NCI-H510A (cell line): ENCODE measurements at places on chromosomes 2 and 18.

DNA sequence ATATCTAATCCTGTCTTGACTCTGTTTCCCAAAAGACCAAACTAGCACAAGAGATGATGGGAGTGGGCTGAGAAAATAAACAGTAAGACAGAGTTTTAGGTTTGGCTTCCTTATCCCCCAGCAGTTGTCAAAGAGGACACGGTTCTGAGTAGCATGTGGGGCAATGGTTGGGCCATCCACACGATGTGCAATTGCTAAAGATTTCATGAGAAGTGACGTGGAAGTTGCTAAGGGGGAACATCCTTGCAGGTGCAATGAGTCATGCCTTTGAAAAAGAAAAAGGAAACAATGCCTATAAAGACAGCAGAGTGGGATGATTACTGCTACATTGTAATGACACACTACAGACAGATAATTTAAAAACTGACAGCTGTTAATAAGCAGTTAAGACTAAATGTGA, 1395.8 kb downstream of the LRP1B start:
- DNase-seq, result no peak

DNA sequence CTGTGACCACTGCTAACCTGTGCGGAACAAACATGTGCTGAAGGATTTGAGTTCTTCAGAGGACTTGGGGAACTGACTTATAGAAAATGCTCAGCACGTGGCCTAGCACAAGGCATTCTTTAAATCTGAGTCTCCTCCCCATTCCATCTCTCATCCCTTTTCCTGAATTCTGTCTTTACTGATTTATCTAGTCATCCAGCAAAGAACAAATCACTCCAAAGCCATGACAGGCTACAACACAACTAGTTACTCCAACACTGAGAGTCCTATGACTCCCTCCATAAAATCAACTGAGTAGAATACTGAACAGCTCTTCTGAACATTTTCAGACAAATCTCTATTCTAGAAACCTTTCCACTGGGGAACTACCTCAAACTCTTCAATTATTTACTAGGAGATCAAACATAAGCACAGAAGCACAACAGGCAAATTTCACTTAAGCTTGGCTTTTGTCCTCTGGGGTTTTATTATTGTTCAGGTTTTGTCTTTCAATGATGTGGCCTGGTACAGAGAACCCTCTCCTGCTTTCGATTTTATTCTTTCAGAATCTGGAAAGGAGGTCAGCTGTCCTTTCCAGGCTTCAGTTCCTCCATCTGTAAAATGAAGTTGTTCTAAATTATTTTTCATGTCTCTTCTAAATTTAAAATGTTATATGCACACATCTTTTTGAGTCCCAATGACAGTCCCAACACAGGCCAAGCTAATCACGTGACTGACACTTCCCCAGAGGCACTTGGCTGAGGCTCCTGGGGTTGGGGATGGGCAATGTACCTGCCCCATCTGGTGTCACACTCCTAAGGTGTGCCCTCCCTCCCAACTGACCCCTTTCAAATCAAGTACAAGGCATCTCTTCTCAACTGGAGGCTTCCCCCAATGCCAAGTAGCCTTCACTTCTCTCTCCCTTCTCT, 31.8 kb downstream of the RNU4ATAC start:
- DNase-seq, result no peak

- DNase-seq, result no peak
These were observed 18.3 kb upstream of the SMAD4 start for GRCh38 chr18:51011709-51012108.

GRCh38 chr2:48673581-48673980, 55.9 kb downstream of the GTF2A1L start:
- DNase-seq, result no peak

- no peak for DNase-seq
These were observed 95.0 kb downstream of the TNFRSF11A start for GRCh38 chr18:62420151-62420512.

DNA sequence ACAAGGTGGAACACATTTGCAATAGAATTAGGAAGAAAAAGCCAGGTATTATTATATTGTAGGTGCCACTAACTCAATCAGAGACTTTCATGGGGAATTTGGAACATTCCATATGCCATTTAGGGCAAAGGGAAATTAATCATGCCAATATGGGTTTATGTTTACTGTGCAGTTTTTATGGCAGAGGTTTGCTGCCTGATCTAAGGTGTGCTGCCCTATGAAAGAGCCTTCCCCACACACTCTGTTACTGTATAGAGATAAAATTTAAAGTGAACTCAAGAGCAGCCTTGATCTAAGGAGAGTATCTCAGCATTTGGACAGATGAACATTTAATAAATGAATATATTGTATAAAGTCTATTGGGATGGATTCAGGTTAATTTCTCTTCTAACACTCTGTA, 771.6 kb downstream of the CNTNAP5 start:
- no peak for DNase-seq

GRCh38 chr2:47070920-47071824, 83.9 kb downstream of the STPG4 start:
- no peak for DNase-seq

DNA sequence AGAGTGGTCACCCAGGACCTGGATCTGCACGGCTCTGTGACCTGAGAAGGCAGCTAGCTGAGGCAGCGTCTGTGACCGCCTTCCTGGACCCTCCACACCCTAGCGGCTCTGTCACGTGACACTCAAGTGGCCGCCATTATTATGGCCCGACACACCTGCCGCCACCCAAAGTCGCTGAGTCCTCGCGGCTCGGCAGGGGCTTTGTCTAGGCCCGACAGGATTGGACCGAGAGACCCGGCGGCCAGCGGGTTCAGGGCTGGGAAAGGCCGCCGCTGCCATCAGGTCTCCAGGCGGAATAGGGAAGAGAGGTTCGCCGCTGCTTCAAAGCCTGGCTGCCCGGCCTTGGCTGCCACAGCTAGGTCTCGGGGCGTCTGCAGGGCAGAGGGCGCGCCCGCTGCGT, 1162.5 kb upstream of the LRRTM1 start:
- no peak for DNase-seq

DNA sequence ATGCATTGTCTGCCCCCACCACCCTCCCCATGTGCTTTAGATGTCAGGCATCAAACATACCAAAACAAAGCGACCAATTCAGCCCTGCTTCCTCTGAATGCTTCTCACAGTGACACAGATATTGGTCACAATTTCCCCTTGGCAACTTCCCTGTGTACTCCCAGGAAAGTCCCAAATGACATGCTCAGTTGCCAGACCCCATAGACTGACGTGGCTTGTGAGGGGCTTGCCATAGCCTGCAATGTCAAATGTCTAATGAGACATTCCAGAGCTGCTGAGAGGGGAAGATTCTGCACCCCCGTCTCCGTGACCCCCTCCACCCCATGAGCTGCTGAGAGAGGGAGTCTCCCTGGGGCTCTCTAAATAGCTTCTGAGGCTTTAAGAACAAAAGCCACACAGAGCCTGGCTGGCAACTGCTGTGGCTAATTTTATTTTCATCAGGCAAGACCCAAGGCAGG, 47.3 kb downstream of the RFTN2 start:
- no peak for DNase-seq
